Nucleus accumbens (tissue), 56 donors: ENCODE measurements at places on chromosomes 3 and 15.

DNA sequence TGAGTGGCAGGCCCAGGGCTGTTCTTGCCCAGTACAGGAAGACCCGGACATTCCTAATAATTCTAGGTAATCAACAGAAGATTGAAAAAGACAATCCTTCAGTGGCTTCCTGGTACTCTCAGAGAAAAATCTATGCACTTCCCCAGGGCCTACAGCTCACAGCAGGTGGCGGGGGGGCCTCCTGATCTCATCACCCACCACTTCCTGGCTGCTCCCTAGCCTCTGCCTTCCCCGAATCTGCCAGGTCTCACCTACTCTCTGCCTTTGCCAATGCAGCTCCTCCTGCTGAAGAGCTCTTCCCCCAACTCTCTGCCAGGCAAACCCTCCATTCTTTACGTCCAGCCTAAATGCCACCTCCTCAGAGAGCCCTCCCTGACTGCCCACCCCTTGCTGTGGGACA, 37.5 kb downstream of the EHD4 start:
- no peak for DNase-seq

- DNase-seq, result no peak
Observed at GRCh38 chr3:161390200-161390599, 18.9 kb upstream of the SPTSSB start.

DNA sequence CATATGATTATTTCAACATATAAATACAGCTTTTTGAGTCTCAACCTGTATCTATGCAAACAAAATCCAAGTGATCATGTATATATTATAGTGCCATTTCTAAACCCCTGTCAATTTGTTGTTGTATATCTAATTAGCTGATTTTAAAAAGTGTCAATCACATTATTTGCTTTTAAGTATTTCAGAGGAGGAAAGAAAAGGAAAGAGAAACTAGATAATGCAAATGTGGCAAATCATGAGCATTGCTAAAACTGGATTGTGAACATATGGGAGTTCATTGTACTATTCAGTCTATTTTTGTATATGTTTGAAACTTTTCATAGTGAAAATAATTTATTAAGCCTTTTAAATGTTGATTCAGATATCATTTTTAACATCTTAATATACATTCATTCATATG, 190.7 kb downstream of the ZIC4 start:
- no peak for DNase-seq

- DNase-seq, result no peak
Observed at GRCh38 chr3:133472242-133472641, 72.4 kb downstream of the BFSP2 start.

DNA sequence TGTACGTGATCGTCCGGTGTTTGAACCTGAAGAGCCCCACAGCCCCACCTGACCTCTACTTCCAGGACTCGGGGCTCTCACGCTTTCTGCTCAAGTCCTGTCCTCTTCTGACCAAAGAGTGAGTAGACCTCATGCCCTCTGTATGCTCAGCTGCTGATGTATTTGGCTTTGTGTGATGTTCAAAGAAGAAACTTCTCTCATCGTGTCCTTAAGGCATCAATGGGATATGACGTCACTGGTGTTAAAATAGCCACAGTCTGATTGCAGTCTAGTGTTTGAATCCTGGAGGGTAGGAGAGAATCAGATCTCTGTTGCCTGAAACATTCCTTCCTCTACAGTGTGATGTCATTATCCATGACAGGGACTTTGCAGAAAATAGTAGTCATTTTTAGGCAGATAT, 28.1 kb downstream of the ABHD2 start:
- no peak for DNase-seq

DNA sequence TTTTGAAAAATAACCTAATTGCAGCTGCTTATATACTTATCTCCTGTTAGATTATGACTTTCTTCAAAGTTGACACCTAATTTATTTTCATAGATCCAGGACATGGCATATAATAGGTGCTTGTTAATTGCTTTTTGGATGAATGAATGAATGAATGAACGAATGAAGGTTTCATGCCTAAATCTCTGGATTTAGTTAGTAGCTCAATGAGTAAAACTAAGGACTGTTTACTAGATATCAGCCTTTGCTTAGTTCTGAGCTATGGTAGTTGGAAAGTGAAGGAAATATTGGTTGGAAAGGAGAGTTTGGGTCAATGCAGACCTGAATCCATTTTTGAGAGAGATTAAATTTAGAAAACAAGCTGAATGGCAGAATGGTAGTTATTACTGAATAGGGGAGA, 160.4 kb upstream of the SGO1 start:
- DNase-seq, result no peak

DNA sequence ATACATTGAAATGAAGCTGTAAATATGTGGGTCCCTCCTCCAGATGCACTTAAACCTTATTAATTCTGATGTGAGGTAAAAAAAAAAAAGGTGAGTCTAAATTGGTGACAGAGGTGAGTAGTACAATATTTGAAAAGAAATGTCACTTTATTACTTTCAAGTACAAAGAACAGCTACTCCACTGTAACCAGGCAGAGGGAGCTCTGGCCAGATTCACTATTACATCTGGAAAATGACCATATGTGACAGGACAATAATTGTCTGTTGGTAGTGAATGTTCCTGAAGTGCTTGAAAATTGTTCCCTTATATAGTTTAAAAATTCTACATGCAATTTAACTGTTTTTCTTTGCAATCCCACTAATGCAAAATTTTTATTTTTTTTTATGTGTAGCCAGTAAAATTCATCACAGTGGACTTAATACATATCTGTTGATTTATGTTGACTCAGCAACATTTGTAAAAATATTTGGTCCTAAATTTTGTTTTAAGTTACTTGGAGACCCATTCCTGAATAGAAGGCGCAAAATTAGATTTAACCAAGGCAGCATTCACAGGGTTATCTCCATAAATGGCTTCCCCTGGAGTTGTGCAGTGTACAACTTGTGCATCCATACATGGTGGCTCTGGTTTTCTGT, 231.9 kb upstream of the TBC1D5 start:
- no peak for DNase-seq

DNA sequence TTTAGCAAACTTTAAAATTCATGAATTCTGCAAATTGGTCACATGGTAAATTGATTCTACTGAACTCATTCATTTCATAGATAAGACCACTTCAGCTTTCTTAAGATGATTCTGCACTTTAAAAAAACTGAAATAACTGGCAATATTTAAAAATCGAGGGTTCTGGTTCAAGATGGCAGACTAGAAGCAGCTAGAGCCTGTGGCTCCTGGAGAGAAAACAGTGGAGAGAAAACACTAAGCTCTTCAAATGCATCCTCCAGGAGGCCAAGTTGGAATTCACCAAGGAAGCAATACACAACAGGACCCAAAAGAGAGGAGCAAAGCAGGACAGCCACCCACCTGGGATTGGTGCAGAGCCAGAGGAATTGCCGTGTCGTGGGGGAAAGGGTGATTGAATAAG, 132.1 kb downstream of the SPATA16 start:
- DNase-seq, result no peak

DNA sequence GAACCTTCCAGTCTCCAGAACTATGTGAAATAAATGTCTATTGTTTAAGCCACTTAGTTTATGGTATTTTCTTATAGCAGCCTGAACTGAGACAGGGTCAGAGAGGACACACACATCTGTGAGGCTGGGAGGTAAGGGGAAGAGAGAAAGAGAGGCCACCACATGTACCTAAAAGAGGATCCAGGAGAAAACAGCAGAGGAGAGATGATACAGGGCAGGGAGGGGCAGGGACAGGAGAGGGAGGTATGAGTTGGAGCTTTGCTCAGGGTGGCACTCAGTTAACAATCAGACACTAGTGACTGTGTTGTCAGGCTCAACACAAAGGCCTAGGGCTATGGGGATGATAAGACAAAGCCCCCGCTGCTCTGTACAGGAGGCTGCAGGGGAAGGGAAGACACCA, 17.6 kb downstream of the KIF9 start:
- no peak for DNase-seq

DNA sequence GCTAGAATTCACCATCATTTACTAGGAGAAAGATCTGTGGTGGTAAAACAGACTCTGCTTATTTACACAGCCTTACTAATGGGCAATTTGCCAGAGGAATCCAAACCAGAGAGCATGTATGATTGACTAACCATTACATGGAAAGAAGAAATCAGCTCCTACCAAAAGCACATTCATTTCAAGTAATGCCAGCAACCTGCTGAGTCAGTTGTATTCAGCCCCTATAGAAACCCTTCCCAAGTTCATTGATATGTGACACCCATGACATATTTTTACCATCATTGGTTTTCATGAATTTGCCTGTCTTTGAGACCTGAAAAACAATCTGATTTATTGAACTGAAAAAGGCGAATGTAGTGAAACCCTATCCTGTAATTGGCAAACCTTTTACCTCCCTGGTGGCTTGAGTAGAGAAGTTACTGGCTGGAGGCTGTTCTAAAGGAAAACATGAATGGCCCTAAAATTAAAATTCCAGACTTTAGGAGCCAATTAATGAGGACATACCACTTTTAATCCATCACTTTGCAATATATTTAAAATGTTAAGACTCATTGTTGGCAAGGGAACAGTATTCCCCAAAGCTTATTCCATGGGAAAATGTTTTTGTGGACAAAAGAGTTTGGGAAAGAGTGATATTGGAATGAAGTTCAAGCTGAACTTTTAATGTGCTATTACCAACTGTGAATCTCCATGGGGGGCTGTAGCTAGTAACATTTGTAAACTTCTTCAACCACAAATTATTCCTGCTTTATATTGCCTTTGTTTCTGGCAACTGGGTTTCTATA, 542.9 kb downstream of the FHIT start:
- no peak for DNase-seq

DNA sequence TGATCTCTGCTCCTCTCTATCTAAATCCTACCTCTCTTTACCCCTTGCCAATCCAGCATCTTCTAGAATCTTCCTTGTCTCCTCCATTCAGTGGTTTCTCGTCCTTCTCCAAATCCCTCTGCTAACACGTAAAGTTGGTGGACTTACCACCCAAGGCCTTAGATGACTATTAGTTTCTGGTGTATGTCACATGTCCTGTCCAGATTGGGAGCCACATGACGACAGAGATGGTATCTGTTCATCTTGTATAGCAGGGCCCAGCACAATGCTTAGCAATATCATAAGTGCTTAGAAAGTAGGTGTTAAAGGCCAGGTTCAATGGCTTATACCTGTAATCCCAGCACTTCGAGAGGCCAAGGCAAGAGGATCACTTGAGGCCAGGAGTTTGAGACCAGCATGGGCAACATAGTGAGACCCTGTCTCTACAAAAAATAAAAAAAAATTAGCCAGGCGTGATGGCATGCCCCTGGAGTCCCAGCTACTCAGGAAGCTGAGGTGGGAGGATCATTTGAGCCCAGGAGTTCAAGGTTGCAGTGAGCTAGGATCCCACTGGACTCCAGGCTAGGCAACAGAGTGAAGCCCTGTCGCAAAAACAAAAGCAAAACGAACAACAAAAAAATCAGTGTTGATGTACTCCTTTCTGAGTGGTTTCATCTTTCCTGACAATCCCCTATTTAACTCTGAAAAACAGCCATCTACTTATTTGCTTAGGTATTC, 81.8 kb downstream of the HMG20A start:
- DNase-seq, result no peak

- no peak for DNase-seq
Observed at GRCh38 chr3:62117903-62118548, 255.3 kb downstream of the FEZF2 start.

DNA sequence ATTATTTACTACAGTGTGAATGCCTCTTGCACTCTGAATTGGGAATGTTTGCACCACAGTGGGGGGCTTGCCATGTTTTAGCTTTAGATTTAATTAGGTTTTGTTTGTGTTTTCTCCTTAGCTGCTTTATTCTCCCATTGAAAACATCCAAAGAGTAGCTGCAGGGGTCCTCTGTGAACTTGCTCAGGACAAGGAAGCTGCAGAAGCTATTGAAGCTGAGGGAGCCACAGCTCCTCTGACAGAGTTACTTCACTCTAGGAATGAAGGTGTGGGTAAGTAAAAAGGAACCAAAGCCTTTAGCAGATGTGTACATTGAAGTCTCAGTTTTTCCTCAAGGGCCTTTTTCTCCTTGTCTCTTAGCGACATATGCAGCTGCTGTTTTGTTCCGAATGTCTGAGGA, 36.9 kb downstream of the CTNNB1 start:
- no peak for DNase-seq

GRCh38 chr15:39998511-39999077, 40.4 kb downstream of the SRP14 start:
- DNase-seq, result no peak

DNA sequence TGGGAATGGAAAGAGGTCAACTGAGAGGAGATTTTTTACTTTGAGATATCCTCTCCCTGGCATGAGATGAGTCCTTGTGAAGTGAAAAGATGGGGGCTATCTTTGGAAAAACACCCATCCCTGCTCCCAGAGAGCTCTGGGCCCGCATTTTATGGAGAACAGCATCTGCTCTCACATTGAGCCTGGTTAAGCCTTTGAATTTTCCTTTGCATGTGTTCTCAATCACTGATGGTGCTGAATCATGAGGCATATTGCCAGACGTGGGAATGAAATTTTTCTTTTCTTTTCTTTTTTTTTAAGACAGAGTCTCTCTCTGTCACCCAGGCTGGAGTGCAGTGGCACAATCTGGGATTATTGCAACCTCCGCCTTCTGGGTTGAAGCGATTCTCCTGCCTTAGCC, 24.4 kb downstream of the TMEM45A start:
- no peak for DNase-seq

- no peak for DNase-seq
Observed at GRCh38 chr15:88748081-88748480, 55.2 kb upstream of the ACAN start.

DNA sequence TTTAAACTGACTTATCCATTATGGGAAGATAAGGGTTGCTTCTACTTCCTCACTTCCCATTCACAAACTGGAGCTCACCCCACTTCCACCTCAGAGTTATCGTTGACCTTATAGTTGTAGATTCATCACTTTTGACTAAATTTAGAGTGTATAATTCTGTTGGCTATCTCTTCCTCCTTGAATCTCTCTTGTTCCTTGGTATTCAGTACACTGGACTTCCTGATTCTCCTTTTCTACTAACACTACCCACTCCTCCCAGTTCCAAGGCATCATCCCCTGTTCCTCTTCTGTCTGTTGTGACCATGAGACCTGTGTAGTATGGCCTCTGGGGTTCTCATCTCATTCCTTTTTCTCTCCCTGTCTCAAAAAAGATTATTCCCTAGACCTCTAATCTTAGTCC, 5.9 kb upstream of the GPR87 start:
- no peak for DNase-seq

GRCh38 chr15:94370936-94371285, 139.6 kb downstream of the MCTP2 start:
- no peak for DNase-seq

DNA sequence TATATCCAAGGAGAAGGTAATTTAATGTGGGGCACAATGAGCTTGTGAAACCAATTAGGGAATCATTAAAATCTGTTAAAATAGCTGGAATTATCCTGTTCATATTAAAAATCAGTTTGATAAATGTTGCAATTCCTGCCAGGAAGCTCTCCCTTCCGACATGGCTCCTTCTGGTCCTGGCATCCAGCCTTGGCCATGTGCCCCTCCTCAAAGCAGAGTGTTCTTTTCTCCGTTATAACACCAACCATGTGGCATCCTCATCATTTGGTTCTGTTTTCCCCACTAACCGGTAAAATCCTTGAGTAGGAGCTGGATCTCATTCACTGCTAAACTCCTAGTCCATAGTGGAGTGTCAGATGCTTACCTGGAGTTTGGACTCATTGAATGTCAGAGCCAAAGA, 127.2 kb downstream of the ARNT2 start:
- no peak for DNase-seq
